ENCODE measurements at places on chromosomes 5 and 9.

- DNase-seq = peak; percentile 76
Observed at GRCh38 chr9:136644593-136645351, 17.9 kb upstream of the EGFL7 start.

DNA sequence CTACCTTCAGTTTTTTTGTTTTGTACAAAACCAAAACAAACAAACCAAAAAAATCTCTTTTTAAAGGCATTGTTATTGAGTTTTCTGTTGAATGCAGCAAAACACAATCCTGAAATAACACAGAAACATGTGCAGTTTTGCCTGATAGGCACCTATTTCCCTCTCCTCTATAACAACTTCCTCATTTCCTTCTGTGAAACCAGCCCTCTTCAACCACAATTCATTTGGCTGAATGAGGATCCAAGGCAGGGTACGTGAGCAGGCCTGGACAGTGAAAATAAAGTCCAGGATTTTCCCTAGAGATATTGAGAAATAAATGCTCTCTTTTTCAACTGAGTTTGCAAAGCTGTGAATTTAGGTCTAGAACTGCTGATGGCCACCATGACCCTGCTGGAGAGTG is 134.8 kb upstream of the LARP1 start:
- no peak for DNase-seq

- peak; percentile 60 for DNase-seq
Observed at GRCh38 chr5:95842854-95843544, 20.5 kb upstream of the GLRX start.

DNA sequence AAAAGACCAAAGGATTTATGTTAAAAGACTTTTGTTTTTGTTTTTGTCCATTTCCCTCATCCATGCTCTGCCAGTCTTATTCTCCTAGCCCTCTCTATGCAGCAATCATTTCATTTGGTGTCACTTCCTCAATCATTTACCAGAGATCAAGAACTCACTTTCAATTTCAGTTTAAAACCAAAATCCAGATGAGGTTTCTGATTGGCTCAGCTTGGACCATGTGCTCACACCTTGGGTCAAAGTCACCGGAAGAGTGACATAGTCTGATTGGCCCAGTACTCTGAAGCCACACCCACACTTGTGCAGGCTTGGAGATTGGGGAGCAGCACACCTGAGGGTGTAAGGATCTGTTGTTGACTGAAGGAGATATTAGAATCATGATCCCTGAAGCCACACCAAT is 79.6 kb downstream of the TLR4 start:
- no peak for DNase-seq

Data from activated T-cell treated with anti-CD3 and anti-CD28 coated beads, Interleukin-2, amount 50 U/mL, for 1 hour (primary cell).